ENCODE measurements at places on chromosomes 5 and 9.

- no peak for DNase-seq
Measured at GRCh38 chr9:88373045-88373444, 15.2 kb upstream of the SPIN1 start.

- peak; percentile 92 for DNase-seq
Measured at GRCh38 chr5:127988146-127988760, 95.3 kb upstream of the SLC12A2 start.

- no peak for DNase-seq
Measured at GRCh38 chr5:143554187-143554717, 150.8 kb upstream of the NR3C1 start.

DNA sequence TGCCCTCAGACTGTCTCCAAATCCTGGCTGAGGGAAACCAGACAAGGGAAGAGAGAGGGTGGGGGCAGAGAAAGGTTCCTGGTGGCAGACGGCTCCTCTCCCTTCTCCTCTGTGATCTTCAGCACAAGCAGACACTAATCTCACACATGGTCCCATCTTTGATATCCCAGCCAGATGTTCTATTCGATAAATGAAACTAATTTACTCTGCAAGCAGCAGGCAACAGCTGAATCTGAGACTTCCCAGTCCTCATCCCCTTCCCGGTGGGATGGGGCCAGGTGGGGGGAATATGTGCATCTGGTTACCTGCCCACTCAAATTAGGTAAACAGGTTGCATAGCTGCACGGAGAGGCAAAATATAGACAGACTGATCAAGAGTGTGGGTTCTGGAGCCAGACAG lies 208.9 kb upstream of the PANK3 start:
- DNase-seq: no peak

DNA sequence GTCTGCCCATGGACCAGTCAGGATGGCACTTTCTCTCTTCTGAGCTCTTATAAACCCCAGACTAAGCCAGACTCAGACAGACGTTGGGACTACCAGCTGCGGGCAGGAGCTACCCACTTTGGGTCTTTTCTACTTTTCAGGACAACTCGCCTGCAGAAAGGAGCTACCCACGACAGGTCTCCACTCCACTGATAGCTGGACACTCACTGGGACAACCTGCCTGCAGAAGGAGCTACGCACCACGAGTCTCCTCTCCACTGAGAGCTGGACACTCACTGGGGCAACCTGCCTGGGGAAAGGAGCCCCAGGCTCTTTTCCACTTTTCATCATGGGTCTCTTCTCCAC lies 1440.2 kb upstream of the ACO1 start:
- no peak for DNase-seq

DNA sequence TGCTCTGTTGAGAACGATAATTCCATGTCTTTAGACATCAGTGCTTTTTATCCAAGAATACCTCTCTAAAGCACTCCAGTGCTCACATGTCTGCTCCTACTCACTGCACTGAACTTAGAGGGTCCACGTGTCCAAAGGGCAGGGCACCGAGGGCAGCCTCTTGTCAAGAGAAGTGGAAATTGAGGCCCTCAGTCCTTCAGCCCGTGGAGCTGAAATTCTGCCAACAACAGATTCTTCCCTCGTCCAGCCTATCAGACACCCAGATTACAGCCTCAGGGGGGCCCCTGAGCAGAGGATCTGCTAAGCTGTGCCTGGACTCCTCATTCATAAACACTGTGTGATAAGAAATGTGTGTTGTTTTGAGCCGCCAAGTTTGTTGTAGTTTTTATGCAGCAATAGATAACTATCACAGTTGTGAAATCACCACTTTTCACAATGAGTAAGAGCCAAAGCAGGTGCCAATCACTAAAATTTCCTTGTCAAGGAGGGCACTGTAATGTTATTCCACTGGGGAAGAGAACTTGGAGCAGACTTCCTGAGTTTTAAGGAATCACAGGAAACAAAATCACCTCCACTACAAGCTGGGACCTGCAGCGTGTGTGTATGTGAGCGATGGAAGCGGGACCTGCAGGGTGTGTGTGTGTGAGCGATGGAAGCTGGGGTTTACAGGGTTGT lies 58.8 kb upstream of the IGFBPL1 start:
- DNase-seq: no peak

- DNase-seq: no peak
Measured at GRCh38 chr9:38062498-38063362, 6.3 kb downstream of the SHB start.

GRCh38 chr5:131684051-131684450 lies 49.0 kb upstream of the RAPGEF6 start:
- no peak for DNase-seq

DNA sequence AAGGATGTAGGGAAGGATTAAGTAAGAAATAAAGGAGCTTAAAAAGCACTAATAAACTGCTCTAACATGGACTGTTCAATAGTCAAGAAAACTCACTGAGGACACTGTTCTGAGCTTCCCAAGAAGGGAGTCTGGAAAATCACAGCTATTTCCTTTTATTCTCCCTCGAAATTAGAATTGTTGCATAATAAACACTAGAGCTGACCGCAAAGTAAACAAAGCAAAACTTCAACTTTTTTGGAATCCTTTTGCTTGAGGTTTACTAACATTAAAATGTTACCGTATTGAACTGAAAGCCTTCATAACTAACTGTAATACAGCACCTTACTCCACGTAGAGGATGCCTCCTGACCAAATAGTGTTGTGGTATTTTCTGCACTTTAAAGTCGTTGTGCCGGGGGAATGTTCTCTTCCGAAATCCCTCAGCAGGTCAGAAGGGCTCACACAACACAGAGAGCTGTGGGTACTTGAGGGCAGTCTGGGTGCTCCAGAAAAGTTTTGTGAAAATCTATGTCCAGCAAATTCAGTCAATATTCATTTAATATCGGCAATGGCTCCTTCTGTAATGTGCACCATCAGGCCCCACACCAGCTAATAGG lies 59.2 kb downstream of the TTLL11 start:
- no peak for DNase-seq

DNA sequence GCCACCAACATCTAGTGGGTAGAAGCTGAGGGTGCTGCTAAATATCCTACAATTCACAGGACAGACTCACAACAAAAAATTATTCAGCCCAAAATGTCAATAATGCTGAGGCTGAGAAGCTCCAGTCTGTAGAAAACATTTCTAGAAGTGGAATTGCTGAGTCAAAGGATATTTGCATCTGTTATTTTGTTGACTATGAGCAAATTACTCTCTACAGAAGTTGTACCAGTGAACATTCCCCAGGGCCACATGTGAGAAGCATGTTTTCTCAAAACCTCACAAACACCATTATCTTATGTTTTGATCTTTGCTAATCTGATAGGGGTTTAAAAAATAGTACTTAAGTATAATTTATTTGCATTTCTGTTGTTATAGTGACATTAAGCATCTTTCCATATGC lies 15.4 kb downstream of the ITK start:
- no peak for DNase-seq

GRCh38 chr9:125844611-125845010 lies 97.4 kb downstream of the PBX3 start:
- DNase-seq: no peak

DNA sequence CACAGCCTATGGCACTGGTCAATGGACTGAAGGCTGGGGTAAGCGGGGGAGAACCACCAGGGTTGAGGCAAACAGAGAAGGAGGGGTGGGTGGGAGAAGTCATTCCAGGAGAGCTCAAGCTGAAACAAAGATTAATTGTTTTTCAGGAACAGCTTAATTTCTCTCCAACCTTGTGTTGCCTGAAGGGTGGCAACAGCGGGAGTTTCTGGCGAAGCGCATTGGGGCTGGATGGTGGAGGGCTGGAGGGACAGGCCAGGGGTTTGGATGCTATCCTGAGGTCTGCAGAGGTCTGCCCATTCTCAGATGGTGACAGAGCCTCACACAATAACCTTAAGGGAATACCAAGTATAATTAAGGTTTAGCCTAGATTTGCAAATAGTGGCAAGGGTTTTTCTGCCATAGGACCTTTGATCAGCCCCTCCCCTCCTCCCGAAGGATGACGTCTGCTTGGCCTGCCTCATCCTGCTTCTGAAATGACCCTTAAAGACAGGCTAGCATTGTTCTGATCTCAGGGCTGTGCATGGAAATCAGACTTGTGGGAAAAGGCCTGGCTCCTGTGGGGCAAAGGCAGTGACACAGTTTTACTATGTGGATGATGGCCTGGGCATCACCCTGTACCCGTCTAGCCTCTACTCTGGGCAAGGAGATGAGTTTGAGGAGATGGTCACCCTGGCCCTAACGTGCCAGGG lies 32.7 kb downstream of the PSD2 start:
- DNase-seq: no peak

GRCh38 chr9:101225271-101225670 lies 159.5 kb downstream of the BAAT start:
- no peak for DNase-seq

DNA sequence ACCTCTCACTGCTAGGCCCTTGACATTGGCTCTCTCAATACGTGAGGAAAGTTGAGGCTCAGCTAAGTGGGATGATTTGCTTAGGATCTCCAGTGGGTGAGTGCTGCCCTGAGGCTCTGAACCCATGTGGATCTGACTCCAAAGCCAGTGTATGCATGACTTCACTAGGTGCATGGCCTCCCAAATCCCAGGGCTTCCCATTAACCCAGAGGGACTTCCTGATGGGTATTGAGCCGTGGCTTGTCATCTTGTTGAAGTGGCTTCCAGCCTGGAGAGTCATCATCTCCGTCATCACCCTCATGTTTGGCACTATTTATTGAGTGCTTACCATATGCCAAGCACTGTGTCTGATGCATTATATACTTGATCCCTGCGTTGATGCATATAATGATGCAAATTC lies 37.3 kb upstream of the TEX48 start:
- DNase-seq: no peak

GRCh38 chr5:41057231-41057630 lies 13.9 kb downstream of the MROH2B start:
- peak; percentile 26 for DNase-seq

- DNase-seq: no peak
Measured at GRCh38 chr5:119166026-119166425, 95.1 kb downstream of the DMXL1 start.

- peak; percentile 57 for DNase-seq
Measured at GRCh38 chr5:96527768-96528661, 95.0 kb upstream of the PCSK1 start.

DNA sequence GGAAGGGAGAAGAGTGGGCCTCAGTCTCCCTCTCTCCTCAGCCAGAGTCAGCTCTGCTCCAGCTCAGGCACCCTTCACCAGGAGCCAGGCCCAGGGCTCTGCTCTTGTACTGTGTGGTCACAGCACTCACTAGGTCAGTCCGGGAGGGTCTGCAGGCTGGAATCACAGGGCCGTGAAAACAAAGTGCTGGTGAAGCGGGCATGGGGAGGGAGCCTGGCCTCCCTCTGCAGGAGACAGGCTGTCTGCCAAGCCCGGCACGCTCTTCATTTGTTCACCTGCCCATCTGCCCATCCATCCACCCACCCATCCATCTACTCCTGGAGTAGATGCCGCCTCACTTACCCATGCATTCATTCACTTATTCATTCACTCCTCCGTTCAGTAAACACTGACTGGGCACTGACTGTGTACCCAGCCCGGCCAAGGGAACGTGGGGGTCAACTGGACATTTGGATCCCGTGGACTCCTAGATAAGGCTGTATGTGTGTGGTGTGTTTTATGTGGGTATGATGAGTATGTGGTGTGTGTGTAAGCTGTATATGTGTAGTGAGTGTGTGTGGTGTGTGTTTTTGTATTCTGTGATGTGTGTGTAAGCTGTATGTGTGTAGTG lies 3.6 kb downstream of the SPAAR start:
- DNase-seq: no peak

DNA sequence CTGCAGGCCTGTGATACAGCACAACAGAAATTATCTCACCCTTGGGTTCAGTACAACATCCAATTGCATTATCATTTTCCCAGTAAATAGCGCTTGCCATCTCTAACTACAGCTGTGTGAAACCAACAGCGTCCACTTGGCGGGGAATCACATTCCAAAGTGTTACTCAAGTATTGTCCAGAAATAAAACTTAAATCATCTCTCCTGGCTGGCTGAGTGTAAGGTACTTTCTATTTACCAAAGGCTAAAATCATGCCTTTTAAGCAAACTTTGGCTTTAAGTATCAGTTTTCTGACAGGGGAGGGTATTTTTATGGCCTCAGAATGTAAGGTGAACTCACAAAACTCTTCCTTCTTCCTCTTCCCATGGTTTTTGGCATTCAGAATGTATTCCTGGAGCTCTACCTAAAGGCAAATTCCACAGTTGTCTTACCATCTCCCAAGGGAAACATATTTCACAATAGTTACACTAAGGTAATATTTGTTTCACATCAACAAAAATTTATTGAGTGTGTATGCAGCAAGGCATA lies 205.6 kb upstream of the MPDZ start:
- DNase-seq: no peak

GRCh38 chr5:65391591-65391990 lies 90.1 kb downstream of the ADAMTS6 start:
- no peak for DNase-seq

- no peak for DNase-seq
Measured at GRCh38 chr9:120377268-120378159, 202.5 kb downstream of the CDK5RAP2 start.

DNA sequence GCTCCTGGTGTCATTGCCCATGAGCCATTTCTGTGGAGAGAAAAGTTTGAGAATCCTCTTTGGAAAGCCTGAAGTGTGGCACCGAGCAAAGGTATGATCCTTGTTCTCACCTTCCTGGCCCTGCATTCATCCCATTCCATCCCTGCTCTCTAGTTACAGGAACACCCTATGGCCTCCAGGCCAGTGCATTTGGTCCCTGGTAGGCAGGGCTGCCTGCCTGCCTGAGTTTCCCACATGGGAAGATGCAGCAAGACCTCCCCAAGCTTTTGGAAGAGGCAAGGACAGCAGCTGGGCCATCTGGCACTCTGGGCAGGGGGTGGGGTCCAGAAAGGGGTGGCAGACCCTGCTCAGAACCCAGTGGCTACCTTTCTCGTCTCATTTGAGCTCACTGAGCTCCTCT lies 24.5 kb downstream of the IGIP start:
- DNase-seq: no peak

- DNase-seq: no peak
Measured at GRCh38 chr9:136379401-136379800, 5.9 kb upstream of the CARD9 start.

DNA sequence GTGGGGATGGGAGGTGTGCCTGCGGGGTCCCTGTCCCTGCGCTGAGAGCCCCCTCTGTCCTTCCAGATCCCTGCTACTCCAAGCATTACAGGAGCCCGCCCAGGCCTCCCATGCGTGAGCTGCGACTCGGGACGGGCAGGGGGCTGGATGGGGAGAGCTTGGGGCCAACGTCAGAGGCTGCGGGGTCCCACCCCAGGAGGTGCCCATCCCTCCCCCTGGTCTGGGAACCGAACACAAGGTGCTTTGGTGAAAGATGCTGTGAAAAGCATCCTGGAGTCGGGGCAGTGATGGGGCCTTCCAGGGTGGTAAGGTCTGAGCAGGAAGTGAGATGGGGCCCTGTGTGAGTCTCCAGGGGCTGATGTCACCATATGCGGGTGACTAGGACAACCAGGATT lies 2.7 kb downstream of the LCN9 start:
- DNase-seq: no peak

GRCh38 chr9:135821733-135822373 lies 85.5 kb downstream of the CAMSAP1 start:
- DNase-seq: no peak

- DNase-seq: no peak
Measured at GRCh38 chr5:84430863-84431663, 46.4 kb upstream of the EDIL3 start.
